T-helper 22 cell (primary cell): ENCODE measurements at places on chromosomes 6 and 20.

DNA sequence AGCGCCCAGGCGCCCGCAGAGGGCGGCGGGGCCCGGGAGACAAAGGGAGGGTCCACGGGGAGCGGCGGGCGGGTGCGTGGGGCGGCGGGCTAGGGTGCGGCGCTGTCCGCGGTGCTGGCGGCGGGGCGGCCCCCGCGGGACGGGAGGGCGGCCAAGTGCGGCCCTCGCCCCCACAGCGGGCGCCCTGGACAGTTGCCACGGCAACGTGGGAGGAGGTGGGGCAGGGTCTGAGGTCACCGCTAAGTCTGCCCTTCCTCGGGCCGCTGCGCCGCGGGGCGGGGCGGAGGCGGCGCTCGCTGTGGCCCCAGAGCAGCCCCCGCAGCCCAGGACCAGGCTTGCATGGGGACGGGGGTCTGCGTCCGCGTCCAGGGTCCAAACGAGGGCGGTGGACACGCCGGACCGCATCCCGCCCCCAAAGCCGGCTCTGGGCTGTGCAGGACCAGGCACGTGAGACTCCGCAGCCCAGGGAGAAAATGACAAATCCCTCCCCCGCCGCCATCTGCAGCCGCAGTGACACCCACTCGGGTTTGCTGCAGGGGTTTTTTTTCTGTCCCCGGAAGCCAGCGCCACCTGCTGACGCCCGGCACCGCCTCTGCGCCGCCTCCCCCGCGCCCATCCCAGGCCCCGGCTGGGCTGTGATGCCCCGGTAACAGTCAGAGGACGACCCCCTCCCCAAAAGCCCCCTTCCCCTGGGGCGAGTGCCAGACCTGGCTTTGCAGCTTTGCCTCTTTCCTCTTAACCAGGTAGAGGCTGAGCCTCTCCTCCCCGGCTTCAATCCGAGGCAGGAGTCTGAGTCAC lies 36.8 kb downstream of the YTHDF1 start:
- DNase-seq = peak; percentile 46

- DNase-seq = no peak
Observed at GRCh38 chr6:90387826-90388225, 91.2 kb upstream of the BACH2 start.

- DNase-seq = no peak
Observed at GRCh38 chr6:111986651-111987050, 67.3 kb upstream of the CCN6 start.

GRCh38 chr20:63692436-63693082 lies 3.9 kb upstream of the TNFRSF6B start:
- no peak for DNase-seq

- no peak for DNase-seq
Observed at GRCh38 chr6:157951828-157952227, 29.8 kb upstream of the SYNJ2 start.
